ENCODE measurements at places on chromosomes 1 and 21.
A peak's percentile ranks its signal among the peaks of the same experiment; 100 is the strongest.

GRCh38 chr1:33387625-33388024, 43.3 kb downstream of the PHC2 start:
- DNase-seq, result no peak

DNA sequence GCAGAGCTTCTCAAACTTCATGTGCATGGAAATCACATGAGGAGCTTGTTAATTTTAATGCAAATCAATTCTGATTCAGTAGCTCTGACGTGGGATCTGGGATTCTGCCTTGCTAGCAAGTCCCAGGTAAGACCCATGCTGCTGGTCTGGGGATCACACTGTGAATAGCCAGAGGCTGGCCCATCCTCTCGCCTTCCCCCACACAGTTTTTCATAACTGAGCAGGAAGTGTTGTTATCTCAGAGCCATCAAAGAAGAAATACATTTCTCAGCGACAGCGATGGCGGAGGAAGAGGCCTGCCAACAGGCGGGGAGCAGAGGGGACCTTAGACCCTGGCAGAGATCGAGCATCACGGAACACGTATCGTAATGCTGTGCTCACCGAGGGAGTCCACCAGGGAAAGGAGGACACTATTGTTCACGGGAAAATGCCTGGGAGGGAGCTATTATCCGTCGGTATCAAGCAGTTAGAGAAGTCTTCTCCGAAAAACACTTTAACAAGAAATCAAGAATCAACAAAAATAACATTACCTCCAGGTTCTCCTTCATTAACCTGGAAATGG, 268.9 kb upstream of the TMEM51 start:
- DNase-seq, result no peak

- no peak for DNase-seq
These were observed 31.9 kb downstream of the OTUD7B start for GRCh38 chr1:149978547-149979023.

DNA sequence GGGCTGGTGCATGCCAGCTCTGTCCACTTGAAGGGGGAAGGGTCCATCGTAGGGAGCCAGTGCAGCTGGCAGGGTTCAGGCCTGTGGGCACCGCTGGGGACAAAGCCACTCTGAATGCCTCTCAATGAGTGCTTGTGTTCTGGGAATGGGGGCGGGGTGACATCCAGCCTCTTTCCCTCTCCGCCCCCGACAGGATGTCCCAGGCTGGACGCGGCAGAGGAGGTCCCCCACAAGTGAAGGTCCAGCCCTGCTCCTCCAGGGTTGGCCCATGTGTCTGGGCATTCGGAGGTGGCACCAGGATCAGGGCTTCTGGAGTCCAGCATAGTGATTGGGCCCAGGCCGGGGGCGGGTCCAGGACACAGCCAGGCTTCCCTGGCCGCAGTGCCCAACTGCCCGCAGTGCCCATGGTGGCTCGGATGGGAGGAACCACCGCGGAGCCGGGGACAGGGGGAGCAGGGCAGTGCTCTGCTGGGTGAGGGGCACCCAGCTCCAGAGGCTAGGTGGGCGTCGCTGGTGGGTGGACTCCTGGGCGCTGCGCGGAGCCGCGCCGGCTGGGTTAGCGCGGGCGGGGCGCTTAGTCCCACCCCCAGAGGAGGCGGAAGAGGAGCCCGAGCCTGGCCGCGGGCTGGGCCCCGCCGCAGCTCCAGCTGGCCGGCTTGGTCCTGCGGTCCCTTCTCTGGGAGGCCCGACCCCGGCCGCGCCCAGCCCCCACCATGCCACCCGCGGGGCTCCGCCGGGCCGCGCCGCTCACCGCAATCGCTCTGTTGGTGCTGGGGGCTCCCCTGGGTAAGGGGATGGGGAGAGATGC, at the start of gene SHISA4:
Gene SHISA4 (plus strand): TSS at position 617 of the 808 bp plus-strand sequence. CDS start 97 bp downstream, at position 714.
- DNase-seq, result peak; percentile 90

DNA sequence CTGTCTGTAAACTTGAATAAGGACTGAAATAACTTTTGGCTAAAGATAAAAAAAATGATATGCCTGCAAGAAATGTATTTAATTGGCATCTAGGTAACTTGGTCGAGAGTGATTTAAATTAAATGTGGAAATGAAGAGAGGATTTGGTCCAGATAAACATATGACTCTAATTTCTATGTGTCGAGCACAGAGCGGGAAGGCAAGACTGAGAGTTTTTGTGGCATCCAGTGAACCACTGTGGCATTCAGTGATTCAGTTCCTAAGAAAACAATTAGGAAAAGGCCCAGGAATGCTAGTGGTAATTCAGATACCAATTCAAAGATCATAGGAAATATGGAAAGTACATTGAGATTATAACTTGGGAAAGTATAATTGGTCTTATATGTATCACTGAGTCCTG, 39.6 kb downstream of the PDE4B start:
- no peak for DNase-seq

GRCh38 chr1:172277275-172277674, 143.2 kb upstream of the C1orf105 start:
- DNase-seq, result no peak

- peak; percentile 89 for DNase-seq
These were observed at the start of gene IFNAR2 for GRCh38 chr21:33229784-33230544. Gene IFNAR2, plus strand, starts transcription at chr21:33229938. Its CDS starts 11,985 bp downstream, at chr21:33241923.

- no peak for DNase-seq
These were observed 27.1 kb downstream of the CDC7 start for GRCh38 chr1:91527781-91528180.

DNA sequence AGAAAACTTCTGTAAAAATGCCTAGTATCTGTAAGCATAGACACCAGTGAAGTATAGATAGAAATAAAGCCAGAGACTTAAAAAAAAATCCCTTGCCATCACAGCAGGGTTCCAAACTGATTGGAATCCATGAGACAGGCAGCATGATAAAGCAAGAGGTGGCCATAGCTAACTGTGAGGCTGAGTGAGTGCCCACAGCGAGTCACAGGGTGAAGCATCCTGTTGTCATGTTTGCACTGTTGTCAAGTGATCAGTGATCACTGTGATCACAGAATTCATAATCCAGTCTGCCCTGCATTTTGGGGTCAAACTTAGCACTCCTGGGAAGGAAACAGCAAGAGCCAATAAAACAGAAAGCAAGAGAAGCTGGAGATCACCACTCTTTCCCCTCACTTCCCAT, 33.3 kb downstream of the LRRC8B start:
- no peak for DNase-seq

DNA sequence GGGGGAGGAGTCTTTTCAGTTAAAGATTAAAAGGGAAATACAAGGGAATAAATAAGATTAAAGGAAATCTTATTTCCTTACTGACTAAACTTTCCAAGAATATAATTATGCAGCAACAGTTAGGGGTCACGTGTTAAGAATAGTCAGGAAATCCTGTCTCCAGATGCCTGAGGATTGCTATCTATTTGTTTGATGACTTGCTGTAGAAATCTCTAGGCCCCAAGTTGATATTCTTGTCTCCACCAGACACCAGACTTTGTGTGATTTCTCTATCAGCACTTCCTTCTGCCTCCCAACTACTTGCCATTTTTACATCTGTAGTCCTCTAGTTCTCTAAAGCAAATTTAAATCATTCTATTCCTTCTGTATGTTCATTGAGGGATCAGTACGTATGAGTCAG, 77.5 kb downstream of the RPAP2 start:
- no peak for DNase-seq

GRCh38 chr1:170284016-170284415, 138.3 kb downstream of the NTMT2 start:
- DNase-seq, result no peak

DNA sequence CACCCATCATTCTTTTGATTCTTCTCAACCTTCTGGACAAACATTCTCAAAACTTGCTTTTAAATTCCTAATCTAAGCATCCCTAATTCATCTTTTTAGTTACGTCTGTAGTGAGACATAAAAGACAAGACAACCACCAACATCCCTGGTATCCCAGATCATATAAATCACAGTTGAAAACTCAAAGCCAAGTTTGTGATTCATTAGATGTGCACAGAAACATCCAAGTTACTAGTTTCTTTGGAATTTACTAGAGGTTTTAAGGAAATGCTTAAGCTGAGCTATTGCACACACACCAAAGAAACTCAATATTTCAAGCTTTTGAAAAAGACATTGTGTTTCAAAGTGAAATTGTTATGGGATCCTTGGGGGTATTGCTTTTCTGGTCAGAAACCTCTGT, 47.6 kb downstream of the ATP6V1G3 start:
- DNase-seq, result no peak

Measured in left ventricle myocardium superior (tissue), 1 donor.